ENCODE measurements at places on chromosomes 11 and 22.
A peak's percentile ranks its signal among the peaks of the same experiment; 100 is the strongest.

DNA sequence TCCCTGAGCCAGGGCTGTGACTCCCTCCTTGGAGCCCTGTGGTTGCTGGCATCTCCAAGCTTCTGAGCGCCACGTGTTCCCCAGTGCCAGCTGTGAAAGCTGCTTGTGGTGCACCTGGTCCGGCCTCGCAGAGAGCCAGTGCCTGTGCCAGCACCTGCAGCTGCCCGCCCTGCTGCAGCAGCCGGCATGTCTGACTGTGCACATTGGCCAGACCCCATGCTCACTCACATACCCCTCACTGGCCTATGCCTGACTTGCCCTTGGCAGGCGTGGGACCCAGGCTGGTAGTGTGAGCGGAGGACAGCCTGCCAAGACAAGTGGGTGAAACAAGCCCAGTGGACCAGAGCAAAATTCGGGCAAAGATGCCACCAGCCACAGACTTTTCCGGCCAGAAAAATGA is 9.8 kb downstream of the MRPL48 start:
- peak; percentile 10 for DNase-seq

GRCh38 chr11:47152953-47153950 is 23.4 kb downstream of the ARFGAP2 start:
- peak; percentile 90 for DNase-seq

DNA sequence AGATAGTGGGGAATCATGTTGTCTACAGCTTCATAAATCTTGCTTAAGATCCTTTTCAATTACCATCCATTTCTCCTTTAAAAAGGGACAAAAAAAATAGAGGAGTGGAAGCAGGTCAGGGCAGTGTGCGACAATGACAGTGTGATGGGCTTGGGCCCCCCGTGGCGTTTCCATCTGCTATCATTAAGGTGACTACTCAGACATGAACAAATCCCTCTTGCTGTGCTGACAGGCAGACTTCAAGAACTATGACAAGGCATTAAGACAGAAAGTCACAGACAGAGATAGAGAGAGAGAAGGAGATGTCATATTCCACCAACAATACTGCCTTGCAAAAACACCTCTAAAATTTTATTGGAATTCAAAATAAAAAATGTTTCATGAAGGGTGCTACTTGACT is 263.2 kb downstream of the DCDC1 start:
- DNase-seq: no peak

GRCh38 chr11:116736763-116737162 is 36.0 kb downstream of the BUD13 start:
- peak; percentile 30 for DNase-seq

GRCh38 chr11:72238492-72239312 is 5.3 kb downstream of the PHOX2A start:
- DNase-seq: no peak

DNA sequence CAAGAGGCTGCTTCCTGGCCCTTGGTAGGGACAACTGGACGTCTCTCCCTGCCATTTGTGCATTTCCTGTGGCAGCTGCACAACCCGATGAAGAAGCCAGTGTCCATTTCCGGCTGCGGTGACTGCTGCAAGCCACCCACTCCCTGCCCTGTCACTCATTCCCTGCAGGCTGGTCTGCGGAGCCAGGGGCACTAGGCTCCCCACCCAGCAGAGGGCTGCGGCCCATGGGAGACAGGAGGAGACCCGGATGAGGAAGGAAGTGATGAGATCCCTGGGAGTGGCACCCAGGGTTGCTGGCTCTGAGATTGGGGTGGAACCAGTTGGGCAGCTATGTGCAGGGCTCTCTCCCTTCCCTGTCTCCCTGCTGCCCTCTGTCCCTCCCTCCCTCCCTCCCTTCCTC is 10.0 kb upstream of the MYRF start:
- DNase-seq: peak; percentile 21

- DNase-seq: no peak
Measured at GRCh38 chr11:305844-306211, 1.8 kb upstream of the IFITM2 start.

DNA sequence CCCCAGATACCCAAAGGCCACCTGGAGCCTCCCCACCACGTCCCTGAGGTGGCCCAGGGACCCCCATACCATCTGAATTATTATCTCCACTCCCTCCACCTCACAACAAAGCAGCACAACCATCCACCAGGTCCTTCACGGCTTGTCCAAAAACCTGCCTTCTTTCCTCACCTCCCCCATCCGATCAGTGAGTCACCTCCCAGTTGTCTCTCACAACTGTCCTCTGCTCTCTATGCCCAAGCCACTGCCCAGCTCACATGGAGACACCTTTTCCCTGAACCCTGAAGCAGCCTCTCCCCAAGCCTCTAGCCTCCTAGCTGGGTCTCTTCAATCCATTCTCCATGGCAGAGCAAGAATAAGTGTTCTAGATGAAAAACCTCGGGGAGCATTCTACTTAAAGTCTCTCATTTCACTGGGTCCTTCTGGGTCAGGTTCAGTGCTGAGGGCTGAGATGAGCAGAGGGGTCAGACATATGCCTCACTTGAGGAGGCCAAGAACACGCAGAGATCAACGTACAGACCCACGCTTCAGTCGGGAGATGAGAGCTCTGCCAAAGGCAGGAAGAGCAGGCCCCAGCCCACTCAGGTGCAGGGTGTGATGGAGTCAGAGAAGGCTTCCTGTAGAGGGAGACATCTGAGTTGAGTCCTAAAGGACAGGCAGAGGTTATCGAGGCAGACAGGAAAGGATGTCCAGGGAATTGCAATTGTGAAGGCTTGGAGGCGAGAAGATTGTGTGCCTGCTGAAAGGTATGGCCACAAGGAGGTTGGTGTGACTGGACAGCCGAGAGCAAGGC is 74.7 kb downstream of the PDE2A start:
- DNase-seq: no peak

DNA sequence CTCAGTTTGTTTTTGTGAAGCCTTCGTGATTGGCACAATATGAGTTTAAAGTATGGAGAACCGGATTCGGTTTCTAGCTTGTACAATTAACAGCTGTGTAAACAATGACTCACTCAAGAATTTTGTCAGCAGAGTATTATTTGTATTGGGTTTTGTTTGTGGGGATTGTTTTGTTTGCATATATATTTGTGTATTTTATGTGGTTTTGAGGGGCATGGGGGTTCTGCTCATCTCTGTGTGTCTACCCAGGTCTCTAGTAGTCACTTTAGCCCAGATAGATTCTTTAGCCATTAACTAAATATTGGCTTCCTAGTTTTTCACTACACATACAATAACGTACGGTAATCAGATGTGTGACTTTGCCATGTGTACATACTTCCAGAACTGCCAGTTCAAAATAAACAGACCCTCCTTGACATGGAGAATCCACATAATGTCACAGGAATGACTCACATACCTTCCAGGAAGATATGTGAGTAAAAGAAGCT is 7.5 kb upstream of the MS4A7 start:
- DNase-seq: peak; percentile 79

All from LHCN-M2 (cell line).